Muscle of leg (tissue), 16 donors: ENCODE measurements at places on chromosomes 4 and X.

DNA sequence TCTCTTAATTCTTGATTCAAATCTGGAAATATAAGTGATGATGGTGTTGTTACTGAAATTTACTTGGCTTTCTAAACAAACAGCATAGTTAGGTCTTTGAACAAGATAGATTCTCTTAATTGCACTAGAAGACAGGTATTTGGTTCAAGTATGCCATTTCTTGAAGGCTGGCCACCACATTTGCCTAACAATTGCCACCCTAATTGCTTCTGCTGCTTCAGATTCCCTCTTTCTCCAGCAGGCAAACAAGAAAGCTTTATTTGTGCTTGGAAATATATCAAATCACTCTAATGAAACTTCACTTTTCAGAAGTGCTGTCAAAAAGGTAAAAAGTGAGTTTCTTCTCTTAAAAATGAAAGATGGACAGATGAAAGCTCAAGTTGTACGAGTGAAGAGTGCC, 418.6 kb downstream of the INPP4B start:
- no peaks in the 10 kb centered on the region for H3K36me3 ChIP-seq
- no peaks in the 10 kb centered on the region for H3K4me1 ChIP-seq
- no peak for DNase-seq
- no peaks in the 10 kb centered on the region for H3K27me3 ChIP-seq

GRCh38 chrX:55340896-55341433, 76.2 kb upstream of the PAGE3 start:
- no peaks in the 10 kb centered on the region for H3K36me3 ChIP-seq
- H3K27me3 ChIP-seq: peaks cover 7% of the 10 kb centered on the region
- no peak overlapping the region for H3K27ac ChIP-seq
- no peak for DNase-seq
- no peaks in the 10 kb centered on the region for H3K4me1 ChIP-seq

DNA sequence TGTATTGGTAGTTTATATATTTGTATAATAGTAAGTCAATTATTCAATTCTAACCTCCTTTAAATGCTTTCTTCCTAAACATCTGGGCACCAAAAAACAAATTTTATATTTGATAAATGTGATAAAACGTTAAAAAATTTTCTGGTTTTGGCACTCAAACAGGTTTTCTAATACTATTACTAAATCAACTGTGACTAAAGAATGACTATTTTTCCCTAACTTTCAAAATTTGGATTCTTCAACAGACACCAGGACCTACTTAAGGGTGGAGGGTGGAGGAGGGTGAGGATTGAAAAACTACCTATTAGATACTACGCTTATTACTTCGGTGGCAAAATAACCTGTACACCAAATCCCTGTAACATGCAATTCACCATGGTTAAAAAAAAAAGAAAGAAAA, 555.5 kb downstream of the IL15 start:
- H3K4me1 ChIP-seq: no peaks in the 10 kb centered on the region
- H3K4me3 ChIP-seq: no peak overlapping the region

GRCh38 chr4:79184476-79184875, 141.4 kb downstream of the NAA11 start:
- no peaks in the 10 kb centered on the region for H3K27me3 ChIP-seq
- DNase-seq: no peak
- H3K27ac ChIP-seq: no peak overlapping the region
- H3K4me1 ChIP-seq: no peaks in the 10 kb centered on the region
- no peaks in the 10 kb centered on the region for H3K36me3 ChIP-seq
- no peak overlapping the region for H3K4me3 ChIP-seq

DNA sequence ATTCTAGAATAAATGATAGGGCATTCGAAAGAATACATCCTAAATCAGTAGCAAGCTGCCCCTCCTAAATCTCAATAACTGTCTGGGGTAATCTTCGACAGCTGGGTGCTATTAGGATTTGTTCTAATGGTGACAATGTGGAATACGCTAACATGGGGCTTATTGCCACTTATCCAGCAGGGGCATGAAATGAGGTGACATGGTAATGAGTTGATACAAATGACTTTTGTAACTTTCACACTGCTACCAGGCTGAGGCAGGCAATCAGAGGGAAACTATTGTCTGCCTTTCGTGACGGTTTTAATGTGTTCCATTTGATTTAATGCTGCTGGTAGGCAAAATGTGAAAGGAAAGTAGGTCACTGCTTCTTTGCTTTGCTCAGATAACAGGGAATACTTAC, 1047.4 kb upstream of the PABPC4L start:
- H3K27ac ChIP-seq: no peak overlapping the region
- no peak overlapping the region for H3K4me3 ChIP-seq
- DNase-seq: no peak
- no peaks in the 10 kb centered on the region for H3K4me1 ChIP-seq
- H3K36me3 ChIP-seq: no peaks in the 10 kb centered on the region
- H3K27me3 ChIP-seq: no peaks in the 10 kb centered on the region

DNA sequence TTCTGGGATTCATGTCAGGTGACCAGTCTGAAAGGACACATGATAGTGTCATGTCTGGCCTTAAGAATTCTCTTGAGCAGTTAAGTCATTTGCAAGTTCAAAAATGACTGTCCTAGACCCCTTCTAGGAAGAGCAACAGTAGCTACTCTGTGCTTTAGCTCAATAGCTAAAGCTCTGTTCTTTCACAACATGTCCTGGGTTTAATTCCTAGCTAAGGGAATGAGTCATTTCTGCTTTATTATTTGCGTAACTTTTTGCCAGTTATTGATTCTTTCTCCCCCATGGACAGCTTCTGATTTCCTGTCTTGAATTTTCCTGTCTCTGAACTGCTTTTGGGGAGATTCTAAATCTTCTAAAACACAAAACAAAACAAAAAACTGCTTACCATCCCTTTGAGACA, 1055.8 kb upstream of the DIAPH2 start:
- H3K4me1 ChIP-seq: no peaks in the 10 kb centered on the region
- no peaks in the 10 kb centered on the region for H3K36me3 ChIP-seq
- no peak overlapping the region for H3K27ac ChIP-seq
- H3K4me3 ChIP-seq: no peak overlapping the region
- H3K27me3 ChIP-seq: no peaks in the 10 kb centered on the region

GRCh38 chr4:115145393-115146160, 32.2 kb upstream of the NDST4 start:
- no peaks in the 10 kb centered on the region for H3K36me3 ChIP-seq
- DNase-seq: peak; percentile 40

- H3K27ac ChIP-seq: peak overlapping the region; percentile 99
- no peaks in the 10 kb centered on the region for H3K4me1 ChIP-seq
- DNase-seq: peak; percentile 90
- H3K27me3 ChIP-seq: peaks cover 27% of the 10 kb centered on the region
- peaks cover 4% of the 10 kb centered on the region for H3K36me3 ChIP-seq
- H3K4me3 ChIP-seq: peak overlapping the region; percentile 63
These were observed 769 bp downstream of the TCEAL1 start for GRCh38 chrX:103629318-103630170.

DNA sequence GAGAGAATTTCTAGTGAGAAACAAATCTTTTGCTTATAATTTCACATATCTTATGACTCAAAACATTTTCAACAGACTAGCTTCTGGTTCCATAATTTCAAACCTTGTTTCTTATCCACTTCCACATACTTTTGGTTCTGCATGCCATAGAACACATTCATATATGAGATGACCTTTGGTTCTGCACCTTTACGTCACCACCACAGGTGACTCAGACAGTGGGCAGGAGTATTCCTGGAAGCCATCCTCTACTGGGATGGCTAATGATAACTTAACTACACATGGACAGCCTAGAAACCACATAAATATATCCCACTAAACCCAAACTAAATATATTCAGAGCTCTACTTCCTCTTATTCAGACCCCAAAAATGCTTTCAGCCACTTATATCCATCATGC, 133.3 kb downstream of the DCK start:
- H3K4me3 ChIP-seq: no peak overlapping the region
- H3K36me3 ChIP-seq: no peaks in the 10 kb centered on the region
- no peak overlapping the region for H3K27ac ChIP-seq
- DNase-seq: no peak
- no peaks in the 10 kb centered on the region for H3K4me1 ChIP-seq

GRCh38 chr4:133178956-133179355, 29.9 kb downstream of the PCDH10 start:
- H3K4me3 ChIP-seq: no peak overlapping the region
- no peak overlapping the region for H3K27ac ChIP-seq

DNA sequence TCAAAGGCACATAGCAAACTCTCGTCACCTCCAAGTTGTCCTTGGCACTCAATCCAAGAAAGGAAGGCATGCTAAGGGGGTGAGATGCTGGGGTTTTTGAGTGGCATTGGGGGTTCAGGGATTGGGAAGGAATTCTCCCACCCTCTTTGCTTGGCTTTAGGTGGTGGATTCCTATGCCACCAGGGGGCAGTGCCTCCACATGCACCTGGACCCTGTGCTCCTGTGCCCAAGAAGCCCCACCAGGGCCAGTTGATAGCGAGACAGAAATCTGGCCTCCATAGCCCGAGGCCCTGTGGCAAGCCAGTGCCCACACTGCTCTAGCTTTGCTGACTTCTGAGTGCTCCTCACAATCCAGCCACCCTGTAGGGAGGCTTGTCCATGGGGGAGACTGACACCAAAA, 2.0 kb upstream of the FATE1 start:
- no peaks in the 10 kb centered on the region for H3K36me3 ChIP-seq
- no peak overlapping the region for H3K27ac ChIP-seq
- peaks cover 27% of the 10 kb centered on the region for H3K27me3 ChIP-seq
- H3K4me1 ChIP-seq: peaks cover 46% of the 10 kb centered on the region
- DNase-seq: no peak
- H3K4me3 ChIP-seq: no peak overlapping the region

- no peak overlapping the region for H3K4me3 ChIP-seq
- no peak for DNase-seq
- H3K27ac ChIP-seq: no peak overlapping the region
- H3K36me3 ChIP-seq: peaks cover 62% of the 10 kb centered on the region
- no peaks in the 10 kb centered on the region for H3K27me3 ChIP-seq
- H3K4me1 ChIP-seq: peaks cover 3% of the 10 kb centered on the region
These were observed 4.5 kb downstream of the GTPBP6 start for GRCh38 chrX:314049-314448.

- H3K4me1 ChIP-seq: peaks cover 14% of the 10 kb centered on the region
- no peak overlapping the region for H3K4me3 ChIP-seq
- peak; percentile 97 for DNase-seq
- no peaks in the 10 kb centered on the region for H3K27me3 ChIP-seq
- no peaks in the 10 kb centered on the region for H3K36me3 ChIP-seq
These were observed 123.7 kb downstream of the SPRY1 start for GRCh38 chr4:123520325-123520724.

DNA sequence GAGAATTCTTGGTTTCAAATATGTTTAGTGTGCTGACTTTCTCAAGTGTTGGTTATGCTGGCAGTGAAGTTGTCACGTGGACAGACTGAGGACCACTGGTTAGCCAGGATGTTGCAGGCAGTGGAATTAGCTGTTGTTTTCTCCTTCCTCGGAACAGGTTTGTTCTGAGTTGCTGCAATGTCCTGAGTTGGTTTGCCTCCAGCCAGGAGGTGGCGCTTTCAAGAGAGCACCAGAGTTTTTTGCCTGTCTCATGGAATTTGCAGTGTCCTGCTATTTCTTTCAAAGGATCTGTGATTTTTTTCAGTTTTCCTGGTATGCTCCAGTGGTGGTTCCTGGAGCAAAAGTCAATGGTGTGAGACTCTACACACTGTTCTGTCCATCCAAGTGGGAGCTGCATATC, 158.1 kb upstream of the CXorf66 start:
- DNase-seq: no peak
- H3K27ac ChIP-seq: no peak overlapping the region
- H3K36me3 ChIP-seq: no peaks in the 10 kb centered on the region
- H3K27me3 ChIP-seq: peaks cover 3% of the 10 kb centered on the region

DNA sequence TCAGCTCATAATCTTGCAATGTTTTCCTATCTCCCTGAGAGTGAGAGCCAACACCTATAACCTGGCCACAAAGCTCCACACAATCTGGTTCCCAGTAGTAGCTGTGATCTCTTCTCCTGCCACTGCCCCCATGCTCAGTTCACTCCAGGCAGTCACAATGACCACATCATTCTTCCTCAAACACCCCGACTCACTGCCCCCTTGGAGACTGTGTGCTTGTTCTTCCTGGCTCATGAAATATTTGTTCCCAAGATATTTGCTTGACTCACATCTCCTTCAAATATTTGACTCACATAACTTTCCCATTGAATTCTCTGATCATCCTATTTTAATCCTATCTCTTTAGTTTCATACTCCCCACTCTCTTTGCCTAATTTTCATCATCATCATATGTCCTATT, 173.7 kb downstream of the AREG start:
- no peak overlapping the region for H3K4me3 ChIP-seq
- H3K36me3 ChIP-seq: no peaks in the 10 kb centered on the region
- no peaks in the 10 kb centered on the region for H3K4me1 ChIP-seq
- no peaks in the 10 kb centered on the region for H3K27me3 ChIP-seq

GRCh38 chr4:100492129-100492528, 25.7 kb downstream of the EMCN start:
- H3K36me3 ChIP-seq: no peaks in the 10 kb centered on the region
- no peaks in the 10 kb centered on the region for H3K27me3 ChIP-seq
- no peaks in the 10 kb centered on the region for H3K4me1 ChIP-seq
- DNase-seq: no peak

DNA sequence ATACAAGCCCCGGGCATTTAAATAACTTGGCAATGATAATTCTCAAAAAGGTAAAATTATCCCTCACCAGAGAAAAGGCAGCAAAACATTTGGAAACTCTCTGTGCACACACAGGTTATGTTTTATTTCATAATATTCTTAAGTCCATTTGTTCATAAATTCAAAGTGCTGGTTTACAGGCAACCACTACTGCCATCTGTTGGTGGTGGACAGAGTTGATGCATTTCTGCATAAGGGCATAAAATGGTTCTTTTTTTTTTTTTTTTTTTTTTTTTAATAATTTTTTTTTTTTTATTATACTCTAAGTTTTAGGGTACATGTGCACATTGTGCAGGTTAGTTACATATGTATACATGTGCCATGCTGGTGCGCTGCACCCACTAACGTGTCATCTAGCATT, 31.5 kb upstream of the IL21 start:
- no peaks in the 10 kb centered on the region for H3K27me3 ChIP-seq
- peak; percentile 38 for DNase-seq
- H3K27ac ChIP-seq: no peak overlapping the region
- H3K36me3 ChIP-seq: no peaks in the 10 kb centered on the region
- no peaks in the 10 kb centered on the region for H3K4me1 ChIP-seq

DNA sequence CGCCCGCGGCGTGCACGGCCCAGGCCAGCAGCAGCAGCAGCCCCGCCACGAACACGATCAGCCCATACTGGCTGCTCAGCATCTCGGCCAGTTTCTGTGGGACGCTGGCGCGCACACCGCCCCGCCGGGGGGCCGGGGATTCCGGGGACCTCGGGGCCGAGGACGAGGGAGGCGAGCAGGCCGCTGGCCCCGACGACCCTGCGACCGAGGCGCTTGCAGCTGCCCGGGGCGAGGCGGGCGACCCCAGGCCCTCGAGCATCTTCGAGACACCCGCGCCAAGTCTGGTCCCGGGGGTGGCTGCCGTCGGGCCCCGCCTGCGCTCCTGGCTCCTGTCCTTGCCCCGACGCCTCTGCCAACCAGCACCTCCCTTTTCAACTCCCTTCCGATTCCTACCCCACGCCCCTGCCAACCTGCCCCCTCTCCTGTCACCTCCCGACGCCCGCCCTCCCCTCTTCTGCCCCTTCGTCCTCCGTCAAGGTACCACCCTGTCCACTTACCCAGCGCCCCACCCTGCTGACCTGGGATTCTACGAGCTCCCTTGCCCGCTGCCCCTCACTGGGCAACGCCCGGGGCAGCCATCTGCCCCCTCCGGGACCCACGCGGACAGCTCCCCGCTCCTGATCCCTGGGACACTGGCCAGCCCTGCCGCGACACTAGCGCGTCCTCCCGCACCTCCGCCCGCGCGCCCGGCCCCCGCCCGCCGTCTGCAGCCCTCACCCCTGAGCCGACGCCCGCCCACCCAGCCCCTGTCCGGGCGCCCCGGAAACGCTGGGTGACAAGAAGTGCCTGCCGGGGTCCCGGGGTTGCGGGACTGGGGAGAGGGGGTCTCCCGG, at the start of gene OTOP1:
TSS of gene OTOP1 (minus strand) at position 324 of the 833 bp plus-strand sequence. CDS start at position 259, 65 bp downstream.
- no peaks in the 10 kb centered on the region for H3K36me3 ChIP-seq
- no peak for DNase-seq
- H3K4me3 ChIP-seq: no peak within 1 kb of the TSS
- no peak within 1 kb of the TSS for H3K27ac ChIP-seq
